ENCODE measurements at places on chromosomes 1 and 21.

- no peak for DNase-seq
Observed at GRCh38 chr1:165235155-165235776, 121.2 kb downstream of the LMX1A start.

DNA sequence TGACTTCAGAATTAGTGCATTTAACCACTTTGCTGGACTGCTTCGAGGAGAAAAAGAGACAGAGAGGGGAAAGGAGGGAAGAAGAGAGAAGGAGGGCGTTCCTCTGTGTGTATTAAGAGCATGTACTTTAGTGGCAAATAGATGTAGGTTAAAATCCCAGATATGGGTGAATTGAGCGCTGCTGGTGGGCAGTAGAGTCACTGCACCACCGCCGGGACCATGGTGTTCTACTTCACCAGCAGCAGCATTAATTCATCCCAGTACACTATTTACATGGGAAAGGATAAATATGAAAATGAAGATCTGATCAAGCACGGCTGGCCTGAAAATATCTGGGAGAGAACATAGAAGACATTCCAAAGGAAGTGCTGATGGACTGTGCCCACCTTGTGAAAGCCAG is 20.9 kb upstream of the PPIE start:
- DNase-seq, result no peak

GRCh38 chr1:184417916-184418315 is 31.1 kb downstream of the C1orf21 start:
- DNase-seq, result no peak

GRCh38 chr1:159927211-159927848 is 2.0 kb upstream of the TAGLN2 start:
- DNase-seq, result no peak

- DNase-seq, result peak; percentile 69
Observed at GRCh38 chr1:156727926-156728598, at the start of gene METTL25B. METTL25B (plus strand) TSS chr1:156728469; CDS start chr1:156729105, 636 bp downstream.

Measured in GM18507 (cell line).